ENCODE measurements at places on chromosomes 3 and 15. TPM values are rescaled to one million over a fixed set of nuclear protein-coding genes. Genes with fewer than 3 reads are reported as not detected.

ROPN1 gene
- polyA plus RNA-seq, result not detected

OPA1 gene
- polyA plus RNA-seq, result 11.4 TPM

CAV3 gene
- polyA plus RNA-seq, result not detected

CD276 gene
- polyA plus RNA-seq, result 60.1 TPM

EOMES gene
- polyA plus RNA-seq, result not detected

MYZAP gene
- polyA plus RNA-seq, result 0.07 TPM

VPS33B gene
- 25.3 TPM for polyA plus RNA-seq

P3H2 gene
- 2.8 TPM for polyA plus RNA-seq

GP5 gene
- 0.23 TPM for polyA plus RNA-seq

GOLGA8F gene
- polyA plus RNA-seq, result not detected

SUMF1 gene
- 56.9 TPM for polyA plus RNA-seq

GOLGA6L1 gene
- not detected for polyA plus RNA-seq

SCN11A gene
- 0.02 TPM for polyA plus RNA-seq

PRKAR2A gene
- 5.2 TPM for polyA plus RNA-seq

EIF2A gene
- 72.7 TPM for polyA plus RNA-seq

AGTR1 gene
- polyA plus RNA-seq, result 0.32 TPM

ACTC1 gene
- not detected for polyA plus RNA-seq

CYP11A1 gene
- 0.08 TPM for polyA plus RNA-seq

LRRIQ4 gene
- not detected for polyA plus RNA-seq

BTLA gene
- not detected for polyA plus RNA-seq

PFN2 gene
- polyA plus RNA-seq, result 851 TPM

HTR3E gene
- polyA plus RNA-seq, result not detected

TMEM158 gene
- polyA plus RNA-seq, result 76.4 TPM

ALDH1L1 gene
- not detected for polyA plus RNA-seq

CPLX3 gene
- not detected for polyA plus RNA-seq

FEZF2 gene
- polyA plus RNA-seq, result not detected

SHC4 gene
- 1.9 TPM for polyA plus RNA-seq

CALML4 gene
- 3.1 TPM for polyA plus RNA-seq

GOLGA8R gene
- polyA plus RNA-seq, result 0.86 TPM

TRH gene
- not detected for polyA plus RNA-seq
